ENCODE measurements at places on chromosomes 5 and 9. TPM values are rescaled to one million over a fixed set of nuclear protein-coding genes. Genes with fewer than 3 reads are reported as not detected.

Gene DNAI1
- not detected for total RNA-seq

Gene IL31RA
- not detected for total RNA-seq

Gene LCN9
- total RNA-seq, result not detected

Gene SLIT3
- total RNA-seq, result 83.6 TPM

Gene ADAMTS2
- total RNA-seq, result 79.4 TPM

Gene SMIM15
- 41.1 TPM for total RNA-seq

Data from mesenteric fat pad (tissue), 1 donor.